ENCODE measurements at places on chromosomes 5 and 9.

DNA sequence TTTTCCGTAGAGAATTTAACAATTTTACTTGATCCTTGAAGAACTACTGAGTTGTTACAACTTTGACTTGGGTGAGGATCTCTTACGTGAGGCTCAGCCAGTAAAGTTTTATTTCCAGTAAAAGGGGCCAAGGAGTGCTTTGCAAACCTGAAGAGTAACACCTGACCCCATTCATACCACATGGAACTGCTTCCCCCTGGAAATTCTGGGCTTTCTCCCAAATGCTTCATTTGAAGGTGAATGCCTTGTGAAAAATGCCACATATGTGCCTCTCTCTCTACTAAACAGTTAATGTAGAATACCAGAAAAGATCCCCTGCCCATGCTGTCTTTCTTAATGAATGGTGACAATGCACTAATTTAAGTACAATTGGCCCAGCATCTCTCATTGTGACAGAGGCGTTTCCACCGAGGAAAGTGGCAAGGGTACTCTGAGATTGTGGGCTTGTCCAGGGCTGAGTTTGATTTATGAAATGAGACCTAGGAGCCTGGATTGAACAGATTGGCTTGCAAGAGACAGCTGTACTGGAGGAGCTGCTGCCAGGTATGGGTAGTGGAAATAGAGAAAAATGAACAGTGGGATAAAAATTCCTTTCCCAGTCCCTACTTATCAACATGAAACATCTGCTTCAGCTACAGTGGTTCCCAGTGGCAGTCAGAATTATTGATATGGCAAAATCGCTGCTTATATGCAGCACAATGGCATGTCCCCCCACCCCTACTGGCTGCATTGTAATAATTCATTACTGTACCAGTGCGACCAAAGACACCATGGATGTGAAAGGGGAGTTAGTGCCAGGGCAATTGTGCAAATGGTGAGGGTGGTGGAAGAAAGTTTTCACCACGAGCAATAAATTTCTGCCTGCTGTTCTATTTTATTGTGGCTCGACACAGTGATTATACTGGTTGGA is 843.7 kb upstream of the WWC1 start:
- no peak for DNase-seq

DNA sequence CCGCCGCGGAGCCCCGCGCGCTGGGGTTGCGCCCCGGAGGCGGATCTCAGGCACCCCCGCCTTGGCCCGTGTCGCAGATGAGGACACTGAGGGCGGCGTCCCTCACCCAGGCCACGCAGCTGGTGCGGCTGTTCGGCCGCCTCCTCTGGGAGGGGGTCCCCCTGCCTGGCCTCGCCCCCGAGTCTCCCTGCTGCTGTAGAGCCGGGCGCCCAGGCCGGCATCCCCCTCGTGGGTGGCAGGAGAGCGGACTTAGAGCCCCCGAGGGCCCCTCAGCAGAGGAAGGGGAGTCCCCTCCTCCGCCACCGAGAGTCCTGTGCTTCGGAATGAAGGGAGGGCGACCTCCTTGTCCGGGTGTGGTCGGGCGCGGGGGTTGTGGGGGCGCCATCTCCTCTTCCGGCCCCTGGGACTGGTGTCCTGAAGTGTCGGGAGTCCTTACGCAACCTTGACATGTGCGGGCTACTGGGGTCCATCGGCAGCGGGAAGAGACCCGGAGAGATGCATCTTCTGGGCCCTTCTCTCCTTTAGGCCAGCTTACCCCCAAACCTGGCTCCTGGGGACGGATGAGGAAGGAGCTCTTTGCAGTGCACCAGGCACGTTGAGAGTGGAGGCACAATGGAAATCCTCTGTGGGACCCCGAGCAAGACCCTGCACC is 11.7 kb upstream of the EXOSC2 start:
- no peak for DNase-seq

DNA sequence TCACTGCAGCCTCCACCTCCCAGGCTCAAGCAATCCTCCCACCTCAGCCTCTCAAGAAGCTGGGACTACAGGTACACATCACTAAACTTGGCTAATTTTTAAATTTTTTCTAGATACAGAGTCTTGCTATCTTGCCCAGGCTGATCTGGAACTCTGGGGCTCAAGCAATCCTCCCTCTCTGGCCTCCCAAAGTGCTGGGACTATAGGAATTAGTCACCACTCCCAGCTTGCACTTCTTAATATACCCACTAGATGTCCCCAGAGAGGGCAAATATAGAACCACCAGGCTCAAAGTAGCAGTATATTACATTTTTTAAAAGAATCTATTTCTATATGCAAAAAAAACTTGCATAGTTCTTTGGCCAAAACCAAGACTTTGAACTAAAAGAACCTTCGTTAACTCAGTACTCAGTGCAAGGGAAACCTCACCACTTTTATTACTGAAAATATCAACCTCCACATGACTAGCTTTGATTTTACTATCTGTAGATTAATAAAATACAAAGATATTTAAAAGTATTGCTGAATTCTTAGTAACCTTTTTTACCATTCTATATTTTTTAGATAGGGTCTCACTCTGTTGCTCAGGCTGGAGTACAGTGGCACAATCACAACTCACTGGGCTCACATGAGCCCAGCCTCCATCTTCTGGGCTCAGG is 25.8 kb upstream of the HSD17B3 start:
- DNase-seq, result peak; percentile 67

DNA sequence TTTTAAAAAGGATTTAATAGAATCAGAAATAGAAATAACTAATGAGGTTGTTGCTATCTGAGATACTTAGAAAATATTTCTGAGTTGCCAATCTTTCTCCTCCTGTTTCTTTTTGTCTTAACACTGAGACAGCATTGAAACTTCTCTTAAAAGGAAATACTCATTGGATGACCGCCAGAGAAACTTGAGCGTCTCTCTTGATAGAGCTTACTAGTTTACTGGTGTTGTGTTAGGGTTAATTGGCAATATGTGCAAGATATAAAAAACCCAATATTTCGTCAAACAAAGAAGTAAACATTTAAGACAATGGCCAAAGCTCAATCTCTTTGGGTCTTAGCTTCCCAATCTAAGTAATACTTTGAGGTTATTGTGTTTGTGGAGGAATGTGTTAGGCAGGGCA is 176.4 kb upstream of the CHD1 start:
- peak; percentile 9 for DNase-seq

DNA sequence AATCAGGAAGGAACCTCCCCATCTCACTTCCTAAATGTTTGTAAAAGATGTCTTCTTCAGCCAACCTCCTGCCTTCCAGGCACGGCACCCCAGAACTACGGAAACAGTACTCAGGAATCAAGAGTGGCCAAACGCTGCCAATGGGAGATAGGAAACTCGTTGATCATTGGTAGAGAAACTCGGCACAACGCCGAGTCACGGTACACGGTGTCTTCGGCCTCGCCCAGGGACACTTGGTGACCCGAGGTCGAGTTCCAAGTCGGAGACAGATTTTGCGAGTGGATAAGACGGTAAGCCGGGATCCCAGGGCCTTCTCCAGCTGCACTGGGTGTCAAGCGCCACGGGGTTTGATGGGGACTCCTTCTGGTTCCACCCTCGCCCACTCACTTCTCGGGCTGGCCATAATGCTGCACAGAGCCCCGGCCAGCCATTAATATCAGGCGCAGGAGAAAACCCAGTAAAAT is 343 bp downstream of the KIAA0825 start:
- DNase-seq, result peak; percentile 58

DNA sequence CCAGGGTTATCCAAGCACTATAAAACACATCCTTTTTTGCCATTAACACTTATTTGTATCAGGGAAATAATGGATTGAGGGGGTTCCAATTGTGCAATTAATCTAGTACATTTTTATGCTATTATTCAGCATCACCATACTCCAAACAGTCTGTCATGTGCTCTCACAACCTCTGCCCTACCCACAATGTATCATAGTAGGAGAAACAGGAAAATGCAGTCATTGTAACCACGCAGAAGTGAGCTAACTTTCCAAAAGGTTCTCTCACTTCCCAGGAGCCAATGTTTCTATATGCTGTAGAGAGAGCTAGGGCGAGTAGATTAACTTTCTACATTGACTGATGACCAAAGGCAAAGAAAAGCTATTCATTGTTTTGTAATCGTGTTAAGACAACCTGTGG is 29.8 kb downstream of the DAB2 start:
- DNase-seq, result peak; percentile 62

- peak; percentile 87 for DNase-seq
Measured at GRCh38 chr5:171450423-171451331, 31.2 kb downstream of the FGF18 start.

DNA sequence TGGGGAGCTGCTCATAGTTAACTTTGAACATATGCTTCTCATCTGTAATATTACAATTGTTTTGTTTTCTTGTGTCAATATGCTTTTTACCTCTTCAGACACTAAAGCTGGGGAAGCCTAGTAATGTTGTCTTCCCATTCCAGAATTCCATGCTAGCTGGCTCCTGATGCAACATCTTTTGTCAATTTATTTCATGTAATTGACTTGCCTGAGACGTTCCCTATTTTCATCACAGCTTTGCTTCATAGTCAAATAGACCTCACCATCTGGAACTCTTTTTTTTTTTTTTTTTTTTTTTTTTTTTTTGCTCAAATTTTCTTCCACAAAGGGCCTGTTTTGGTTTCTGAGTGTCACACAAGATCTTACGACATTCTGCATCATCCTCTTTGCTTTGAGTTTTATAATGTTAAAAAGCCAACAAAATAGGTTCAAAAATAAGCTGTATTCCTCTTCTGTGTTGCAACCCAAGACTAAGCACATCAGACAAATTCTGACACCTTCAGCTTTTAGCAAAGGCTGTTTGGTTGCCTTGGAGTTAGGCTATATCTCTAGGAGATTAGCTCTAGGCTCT is 235.2 kb downstream of the NR3C1 start:
- DNase-seq, result peak; percentile 60

- DNase-seq, result no peak
Measured at GRCh38 chr9:70486127-70486526, 71.7 kb upstream of the KLF9 start.

DNA sequence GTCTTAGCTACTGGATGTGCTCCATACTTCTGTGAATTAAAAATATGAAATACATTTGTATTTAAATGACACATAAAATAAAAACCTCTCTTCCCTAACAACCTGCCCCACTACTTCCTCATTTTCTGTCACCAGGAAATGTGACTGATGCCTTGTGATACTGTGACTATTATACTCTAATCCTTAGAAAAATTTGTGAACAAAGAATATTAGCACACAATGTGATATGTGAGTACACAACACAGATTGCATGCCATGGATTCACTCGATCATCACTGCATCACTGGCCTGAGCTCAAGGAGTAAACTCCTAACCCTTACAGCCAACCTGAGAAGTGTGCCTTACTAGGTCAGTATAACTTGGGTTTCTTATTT is 281.0 kb downstream of the EFNA5 start:
- no peak for DNase-seq

- DNase-seq, result no peak
Measured at GRCh38 chr9:21970800-21971640, 23.2 kb downstream of the CDKN2A start.

DNA sequence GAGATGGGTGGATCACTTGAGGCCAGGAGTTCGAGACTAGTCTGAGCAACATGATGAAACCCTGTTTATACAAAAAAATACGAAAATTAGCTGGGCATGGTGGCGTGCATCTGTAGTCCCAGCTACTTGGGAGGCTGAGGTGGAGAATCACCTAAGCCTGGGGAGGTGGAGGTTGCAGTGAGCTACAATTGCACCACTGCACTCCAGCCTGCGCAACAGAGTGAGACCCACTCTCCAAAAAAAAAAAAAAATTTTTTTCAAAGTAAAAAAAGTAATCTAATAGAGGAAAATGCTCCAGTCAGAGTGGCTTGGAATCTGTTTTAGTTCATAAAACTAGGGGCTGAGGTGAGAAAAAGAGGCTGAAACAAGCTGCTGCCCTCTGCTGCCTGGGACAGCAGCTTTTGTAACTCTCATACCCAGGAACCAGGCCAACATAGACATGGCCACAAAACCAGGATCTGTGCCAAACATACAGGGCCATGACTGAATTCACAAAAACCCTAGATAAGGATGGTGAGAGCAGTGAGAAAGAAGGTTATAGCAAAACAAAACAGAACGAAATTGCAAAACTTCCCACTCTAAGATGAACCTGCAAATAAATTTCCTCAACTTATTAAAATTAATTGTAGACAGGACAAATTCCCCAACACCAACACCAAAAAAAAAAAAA is 13.1 kb upstream of the DCAF12 start:
- DNase-seq, result peak; percentile 87

- no peak for DNase-seq
Measured at GRCh38 chr5:133741396-133741795, 129.1 kb upstream of the FSTL4 start.

DNA sequence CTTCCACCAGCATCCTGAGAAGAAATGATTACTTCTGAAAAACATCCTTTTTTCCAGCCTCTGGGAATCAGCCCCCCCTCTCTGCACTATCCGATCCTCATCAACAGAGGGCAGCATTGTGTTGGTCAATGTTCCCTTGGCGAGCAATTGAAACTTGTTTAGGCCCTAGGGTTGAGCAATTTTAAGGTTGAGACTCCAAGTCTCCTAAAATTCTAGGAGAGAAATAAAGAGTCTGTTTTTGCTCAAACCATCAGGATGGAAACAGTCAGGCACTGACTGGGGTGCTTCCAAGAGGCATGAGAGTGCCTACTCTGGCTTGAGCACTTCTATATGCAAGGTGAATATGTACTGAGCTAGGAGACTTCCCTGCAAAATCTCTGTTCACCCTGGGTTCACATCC is 12.4 kb upstream of the CYFIP2 start:
- DNase-seq, result peak; percentile 61

GRCh38 chr5:60613826-60614225 is 86.1 kb downstream of the DEPDC1B start:
- no peak for DNase-seq

DNA sequence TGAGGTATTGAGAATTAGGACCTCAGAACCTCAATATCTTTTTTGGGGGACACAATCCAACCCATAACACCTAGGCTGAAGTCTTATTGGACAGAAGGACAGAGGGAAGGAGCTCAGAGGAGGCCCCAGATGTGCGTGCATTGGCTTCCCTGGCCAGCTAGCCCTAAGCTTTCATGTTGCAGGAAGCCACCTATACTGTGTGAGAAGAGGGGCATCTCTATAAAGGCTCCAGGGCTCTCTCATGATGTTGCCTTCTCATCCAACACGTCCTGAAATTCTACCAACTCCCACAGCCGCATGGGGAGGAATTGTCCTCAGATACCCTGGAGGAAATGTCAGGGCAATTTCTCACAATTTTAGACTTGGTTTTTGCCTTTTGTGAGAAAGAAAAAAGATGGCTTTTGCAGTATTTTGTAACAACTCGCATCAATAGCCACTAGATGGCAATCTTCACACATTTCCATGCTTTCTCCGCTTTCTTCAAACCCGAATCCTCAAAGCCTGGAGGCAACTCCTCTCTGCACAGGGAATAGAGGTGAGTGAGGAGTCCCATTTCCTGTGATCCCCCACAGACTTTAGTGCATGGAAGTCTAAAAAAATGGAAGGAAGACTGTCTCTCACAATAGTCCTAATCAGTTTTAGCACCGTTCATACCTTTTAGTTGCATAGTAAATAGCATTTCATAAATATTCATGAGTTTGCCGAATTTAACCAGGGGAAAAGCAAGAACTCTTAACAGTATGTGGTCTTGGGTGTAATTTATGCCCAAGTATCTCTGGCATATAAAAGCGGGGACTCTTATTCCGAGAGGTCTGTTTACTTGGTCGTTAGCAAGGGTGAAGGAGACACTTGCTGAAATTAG is 7.4 kb upstream of the PPP3R2 start:
- DNase-seq, result peak; percentile 55

GRCh38 chr5:66161356-66161755 is 17.3 kb downstream of the SREK1 start:
- DNase-seq, result no peak

- DNase-seq, result peak; percentile 27
Measured at GRCh38 chr5:68424799-68425537, 209.4 kb downstream of the PIK3R1 start.

- DNase-seq, result peak; percentile 59
Measured at GRCh38 chr9:95506678-95507463, 9.9 kb downstream of the PTCH1 start.
